Hepatocyte (in vitro differentiated cells): ENCODE measurements at places on chromosomes 7 and 10. TPM values are rescaled to one million over a fixed set of nuclear protein-coding genes. Genes with fewer than 3 reads are reported as not detected.

DNA sequence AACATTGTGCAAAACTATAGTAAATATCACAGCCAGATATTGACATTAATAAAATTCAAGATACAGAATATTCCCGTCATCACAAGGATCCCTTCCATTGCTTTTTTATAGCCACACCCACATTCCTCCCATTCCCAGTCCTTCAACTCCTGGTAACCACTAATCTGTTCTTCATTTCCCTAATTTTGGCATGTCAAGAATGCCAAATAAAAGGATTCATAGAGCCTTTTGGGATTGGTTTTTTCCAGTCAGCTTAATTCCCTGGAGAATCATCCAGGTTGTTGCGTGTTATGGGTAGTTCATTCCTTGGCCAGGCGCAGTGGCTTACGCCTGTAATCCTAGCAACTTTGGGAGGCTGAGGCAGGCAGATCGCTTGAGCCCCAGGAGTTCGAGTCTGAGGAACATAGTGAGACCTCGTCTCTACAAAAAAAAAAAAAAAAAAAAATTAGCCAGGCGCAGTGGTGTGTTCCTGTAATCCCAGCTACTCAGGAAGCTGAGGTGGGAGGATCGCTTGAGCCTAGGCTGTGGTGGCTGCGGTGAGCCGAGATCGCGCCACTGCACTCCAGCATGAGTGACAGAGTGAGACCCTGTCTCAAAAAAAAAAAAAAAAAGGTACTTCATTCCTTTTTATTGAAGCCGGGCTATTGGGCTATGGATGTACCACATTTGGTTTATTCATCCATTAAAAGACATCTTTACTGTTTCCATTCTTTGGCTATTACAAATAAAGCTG lies 2.7 kb downstream of the OGDH start:
- no peaks in the 10 kb centered on the region for H3K36me3 ChIP-seq
- no peak overlapping the region for H3K4me3 ChIP-seq
- no peak for DNase-seq
- peaks cover 13% of the 10 kb centered on the region for H3K4me1 ChIP-seq
- H3K27ac ChIP-seq: no peak overlapping the region

GRCh38 chr10:131354380-131354779 lies 42.9 kb upstream of the TCERG1L start:
- no peaks in the 10 kb centered on the region for H3K27me3 ChIP-seq
- no peak overlapping the region for H3K27ac ChIP-seq
- no peaks in the 10 kb centered on the region for H3K4me1 ChIP-seq
- H3K36me3 ChIP-seq: no peaks in the 10 kb centered on the region
- H3K4me3 ChIP-seq: no peak overlapping the region

DNA sequence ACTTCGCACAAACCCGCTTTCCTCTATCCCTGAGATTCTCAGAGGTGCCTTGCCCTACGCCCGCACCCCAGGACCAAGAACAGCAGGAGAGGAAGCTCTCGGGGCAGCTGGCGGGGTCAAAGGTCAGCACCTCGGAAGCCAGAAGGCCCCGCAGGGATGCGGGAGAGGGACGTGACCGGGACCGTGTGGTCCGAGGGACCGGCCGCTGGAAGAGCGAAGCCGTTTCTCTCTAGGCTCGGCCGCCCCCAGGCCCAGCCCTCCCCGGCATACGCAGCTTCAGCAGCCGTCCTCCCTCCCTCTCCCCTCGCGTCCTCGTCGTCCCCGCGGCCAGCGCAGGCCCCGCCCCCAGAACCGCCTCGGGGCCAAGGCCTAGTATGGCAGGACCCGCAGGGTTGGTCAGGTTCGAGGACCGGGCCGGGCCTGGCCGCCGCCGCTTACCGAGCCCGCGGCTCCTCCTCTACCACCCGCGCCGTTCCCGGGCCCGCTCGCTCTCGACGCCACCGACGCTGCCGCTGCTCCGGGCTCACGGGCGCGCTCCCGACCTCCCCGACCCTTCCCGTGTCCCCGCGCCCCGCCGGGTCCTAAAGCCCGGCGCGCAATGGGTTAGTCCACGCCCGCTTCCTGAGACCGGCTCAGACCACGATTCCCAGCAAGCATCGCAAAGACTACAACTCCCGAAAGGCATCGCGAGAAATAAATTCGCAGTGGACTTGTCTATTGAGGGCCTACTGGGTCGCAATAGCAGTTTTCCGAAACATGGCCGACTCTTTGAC lies at the start of gene ARMH3:
Gene ARMH3 (minus strand): TSS at position 527 of the 773 bp plus-strand sequence. CDS start 16,059 bp downstream, outside the sequence.
- peak within 1 kb of the TSS; percentile 56 for H3K4me3 ChIP-seq
- no peaks in the 10 kb centered on the region for H3K27me3 ChIP-seq
- peak; percentile 97 for DNase-seq

GRCh38 chr10:75740541-75740940 lies 309.1 kb downstream of the LRMDA start:
- H3K27ac ChIP-seq: no peak overlapping the region
- no peak overlapping the region for H3K4me3 ChIP-seq
- no peak for DNase-seq

DNA sequence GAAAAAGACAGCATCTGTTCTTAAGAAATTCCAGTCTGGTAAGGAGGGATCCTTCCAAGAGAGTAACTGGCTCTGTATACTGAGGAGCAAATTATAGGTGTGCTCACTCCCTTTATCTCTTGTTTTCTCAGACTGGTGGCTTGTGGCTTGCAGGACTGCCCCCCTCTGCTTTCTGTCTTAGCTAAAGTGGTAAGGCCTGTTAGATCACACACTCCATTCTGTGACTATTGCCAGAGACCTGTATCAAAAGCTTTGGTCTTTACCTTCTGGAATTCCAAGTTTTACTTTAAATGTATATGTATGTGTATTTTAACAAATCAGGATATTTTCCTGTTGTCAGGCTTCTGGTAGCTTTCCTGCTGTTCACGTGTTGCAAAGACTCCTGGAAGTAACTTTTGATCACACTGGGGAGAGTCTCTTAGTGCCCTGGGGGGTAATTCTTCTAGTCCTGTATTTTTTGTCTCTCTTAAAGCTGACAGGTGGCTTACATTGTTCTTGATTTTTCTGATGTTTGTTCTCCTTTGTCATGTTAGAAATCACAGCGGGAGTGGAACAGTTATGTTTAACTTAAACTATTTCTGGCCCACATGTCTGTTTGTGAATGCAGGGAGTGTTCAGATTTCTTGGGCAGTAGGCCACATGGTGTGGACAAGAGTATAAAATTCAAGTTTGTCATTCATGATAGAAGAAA lies 99.0 kb downstream of the PLPP4 start:
- DNase-seq: no peak
- H3K36me3 ChIP-seq: no peaks in the 10 kb centered on the region
- H3K4me3 ChIP-seq: no peak overlapping the region
- H3K27me3 ChIP-seq: no peaks in the 10 kb centered on the region
- H3K4me1 ChIP-seq: no peaks in the 10 kb centered on the region
- no peak overlapping the region for H3K27ac ChIP-seq

- no peaks in the 10 kb centered on the region for H3K27me3 ChIP-seq
- no peaks in the 10 kb centered on the region for H3K36me3 ChIP-seq
- no peak overlapping the region for H3K27ac ChIP-seq
- DNase-seq: no peak
Observed at GRCh38 chr7:91323626-91324158, 59.5 kb downstream of the FZD1 start.

DNA sequence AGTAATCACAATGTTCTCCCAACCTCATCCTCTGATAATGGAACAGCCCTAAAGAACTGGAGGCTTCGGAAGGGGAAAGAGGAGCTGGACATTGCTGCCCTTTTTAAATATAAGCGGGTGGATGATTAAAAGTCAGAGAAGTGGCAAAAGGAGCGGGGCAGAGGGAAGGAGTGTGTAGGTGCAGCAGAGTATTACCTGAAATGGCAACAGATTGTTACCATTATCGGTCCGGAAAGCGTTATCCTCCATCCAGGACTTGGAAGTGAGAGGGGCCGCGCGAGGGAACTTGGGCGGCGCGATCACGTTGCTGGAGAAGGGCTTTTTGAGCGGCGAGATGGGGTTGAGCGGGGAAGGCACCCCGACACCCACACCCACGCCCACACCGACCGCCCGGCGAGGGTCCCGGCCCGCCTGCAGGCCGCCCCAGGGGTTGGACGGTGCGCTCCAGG lies 51.7 kb downstream of the CPEB3 start:
- no peak for DNase-seq
- peak overlapping the region; percentile 68 for H3K4me3 ChIP-seq
- H3K27me3 ChIP-seq: no peaks in the 10 kb centered on the region
- peak overlapping the region; percentile 24 for H3K27ac ChIP-seq

DNA sequence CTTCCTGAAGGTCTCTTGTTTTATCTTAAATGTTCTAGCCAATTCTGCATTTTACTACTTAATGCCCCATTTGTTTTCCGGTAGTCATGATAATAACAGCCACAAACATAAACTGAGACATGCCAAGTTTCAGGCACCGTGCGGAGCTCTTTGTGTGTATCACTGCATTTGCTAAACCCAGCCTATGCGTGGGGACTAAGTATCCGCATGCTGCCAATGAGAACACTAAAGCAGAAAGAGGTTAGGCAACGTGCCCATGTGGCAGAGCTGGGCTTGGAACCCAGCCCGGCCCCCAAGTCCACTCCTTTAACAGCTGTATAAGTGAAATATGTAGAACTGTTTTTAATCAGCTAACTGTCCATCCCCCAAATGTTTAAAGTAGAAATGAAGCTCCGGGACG lies 54.1 kb downstream of the SLIT1 start:
- no peaks in the 10 kb centered on the region for H3K4me1 ChIP-seq
- no peak overlapping the region for H3K4me3 ChIP-seq
- H3K27me3 ChIP-seq: no peaks in the 10 kb centered on the region
- no peaks in the 10 kb centered on the region for H3K36me3 ChIP-seq

- H3K4me3 ChIP-seq: peak overlapping the region; percentile 68
- H3K4me1 ChIP-seq: peaks cover 26% of the 10 kb centered on the region
- H3K27me3 ChIP-seq: peaks cover 16% of the 10 kb centered on the region
- peak overlapping the region; percentile 94 for H3K27ac ChIP-seq
Observed at GRCh38 chr10:110496553-110497437, 912 bp upstream of the DUSP5 start.

DNA sequence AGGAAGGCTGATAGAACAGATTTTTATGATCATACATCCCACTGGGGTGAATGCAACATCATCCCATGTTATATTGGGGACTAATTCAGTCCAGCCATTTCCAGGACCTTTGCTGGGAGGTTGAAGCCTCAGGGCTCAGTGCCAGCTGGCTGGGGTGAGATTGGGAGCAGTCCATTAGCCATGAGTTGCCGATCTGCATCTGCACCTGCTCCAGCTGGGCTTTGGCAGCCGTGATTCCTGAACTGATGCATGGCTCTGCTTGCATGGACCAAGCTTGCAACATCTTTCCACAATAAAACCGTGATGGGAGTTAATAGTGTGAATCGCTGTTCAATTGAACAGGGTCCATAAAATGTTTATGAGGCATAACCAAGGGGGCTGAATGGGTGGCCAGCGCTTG lies 346.9 kb downstream of the TYW1 start:
- H3K27me3 ChIP-seq: no peaks in the 10 kb centered on the region
- no peaks in the 10 kb centered on the region for H3K4me1 ChIP-seq
- H3K4me3 ChIP-seq: no peak overlapping the region

- no peaks in the 10 kb centered on the region for H3K27me3 ChIP-seq
- H3K4me3 ChIP-seq: no peak overlapping the region
- H3K27ac ChIP-seq: no peak overlapping the region
- H3K36me3 ChIP-seq: no peaks in the 10 kb centered on the region
- H3K4me1 ChIP-seq: no peaks in the 10 kb centered on the region
- no peak for DNase-seq
Observed at GRCh38 chr10:47139121-47139520, 160.9 kb upstream of the GDF10 start.

DNA sequence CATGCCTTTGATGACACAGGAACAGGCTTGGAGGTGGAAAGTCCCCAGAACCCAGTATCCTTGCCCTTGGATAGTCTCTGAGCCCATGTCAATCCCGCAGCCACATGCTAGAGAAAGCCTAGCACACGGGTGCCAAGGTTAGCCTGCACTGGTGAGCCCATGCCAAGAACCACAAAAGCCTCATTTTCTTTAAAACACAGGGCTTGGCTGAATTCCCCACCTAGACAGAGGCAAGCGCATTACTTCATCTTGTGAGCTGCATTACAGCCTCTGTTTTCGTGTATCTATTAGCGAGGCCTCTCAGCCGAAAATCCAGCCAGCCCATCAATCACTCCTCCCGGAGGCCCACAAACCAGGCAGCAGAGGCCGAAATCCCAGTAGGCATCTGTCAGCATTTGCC lies 314.9 kb upstream of the AUTS2 start:
- H3K27ac ChIP-seq: no peak overlapping the region
- no peak overlapping the region for H3K4me3 ChIP-seq
- no peaks in the 10 kb centered on the region for H3K27me3 ChIP-seq
- peak; percentile 35 for DNase-seq
- H3K36me3 ChIP-seq: no peaks in the 10 kb centered on the region

DNA sequence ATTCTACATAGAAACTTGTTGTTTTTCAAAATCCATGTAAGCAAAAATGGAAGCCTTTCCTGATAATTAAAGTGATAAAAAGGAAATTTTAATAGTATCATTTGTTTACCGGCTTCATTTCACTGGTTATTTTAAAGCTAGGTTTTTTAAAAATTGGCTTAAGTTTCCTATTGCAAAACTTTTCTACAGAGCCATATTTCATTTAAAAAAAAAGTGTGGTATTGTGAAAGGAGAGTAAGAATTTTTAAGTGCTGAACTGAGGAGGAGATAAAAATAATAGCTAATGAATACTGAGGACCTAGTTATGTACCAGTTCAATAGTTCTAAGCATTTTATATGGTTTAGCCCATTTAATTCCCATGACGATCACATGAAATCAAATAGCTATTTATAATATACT lies 172.2 kb upstream of the COL1A2 start:
- no peaks in the 10 kb centered on the region for H3K36me3 ChIP-seq
- H3K4me1 ChIP-seq: no peaks in the 10 kb centered on the region

GRCh38 chr7:101125989-101126650 lies 784 bp upstream of the SERPINE1 start:
- no peaks in the 10 kb centered on the region for H3K27me3 ChIP-seq
- peak overlapping the region; percentile 86 for H3K27ac ChIP-seq
- no peaks in the 10 kb centered on the region for H3K36me3 ChIP-seq
- H3K4me1 ChIP-seq: peaks cover 38% of the 10 kb centered on the region

DNA sequence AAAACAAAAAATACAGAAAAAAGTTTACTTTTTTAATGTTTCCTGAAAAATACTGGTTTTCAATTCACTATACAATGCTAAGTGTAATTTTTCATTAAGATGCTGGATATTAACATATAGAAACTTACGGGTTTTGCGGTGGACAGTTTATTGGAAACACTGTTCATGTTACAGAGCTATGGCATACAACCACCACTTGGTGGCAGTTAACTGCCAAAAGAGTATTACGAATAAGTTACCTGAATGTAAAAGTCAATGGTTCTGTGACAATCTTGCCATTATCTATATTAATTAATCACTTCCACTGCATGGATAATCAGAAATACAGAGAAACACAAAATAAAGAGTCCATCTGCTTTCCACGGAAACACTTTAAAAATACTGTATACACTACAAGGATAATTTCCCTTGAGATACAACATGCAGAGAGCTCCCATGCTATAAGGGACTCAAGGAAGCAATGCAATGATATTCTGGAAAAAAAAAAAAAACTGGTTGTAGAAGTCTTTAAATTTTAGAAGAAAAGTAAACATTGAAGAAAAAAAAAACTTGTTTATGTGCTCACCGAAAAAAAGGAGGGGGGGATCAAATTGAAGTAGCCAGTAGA lies 97.0 kb downstream of the TPK1 start:
- H3K4me1 ChIP-seq: no peaks in the 10 kb centered on the region
- no peaks in the 10 kb centered on the region for H3K27me3 ChIP-seq
- no peak overlapping the region for H3K4me3 ChIP-seq
- peak; percentile 43 for DNase-seq

The CPXM2 gene
- polyA plus RNA-seq: 0.88 and 3.7 TPM in 2 replicates

The LARP4B gene
- polyA plus RNA-seq: 23.9 and 28.4 TPM in 2 replicates

The CFAP70 gene
- polyA plus RNA-seq: 1.2 and 1.6 TPM in 2 replicates

The STAG3 gene
- polyA plus RNA-seq: 3.4 and 4.8 TPM in 2 replicates
